ENCODE measurements at places on chromosomes 4 and X.

GRCh38 chr4:112901962-112902411, 147.5 kb upstream of the ANK2 start:
- DNase-seq = no peak

DNA sequence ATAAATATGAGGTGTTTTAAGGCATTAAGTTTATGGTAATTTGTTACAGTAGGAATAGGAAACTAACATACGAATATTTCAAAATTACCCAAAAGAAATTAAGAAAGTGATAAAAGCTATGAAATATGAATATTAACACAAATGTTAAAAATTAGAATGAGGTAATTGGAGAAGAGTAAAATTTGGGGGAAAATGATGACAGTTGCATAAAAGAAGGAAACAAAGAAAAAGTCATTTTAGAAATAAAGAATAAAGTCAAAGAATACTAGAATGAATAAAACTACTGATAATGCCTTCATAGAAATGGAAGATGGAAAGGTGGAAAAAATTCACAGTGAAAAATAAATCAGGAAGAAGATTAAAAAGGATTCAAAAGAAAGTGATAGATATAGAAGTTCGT, 522.9 kb upstream of the NR3C2 start:
- DNase-seq = no peak

GRCh38 chr4:40350627-40351227, 15.6 kb downstream of the CHRNA9 start:
- no peak for DNase-seq

DNA sequence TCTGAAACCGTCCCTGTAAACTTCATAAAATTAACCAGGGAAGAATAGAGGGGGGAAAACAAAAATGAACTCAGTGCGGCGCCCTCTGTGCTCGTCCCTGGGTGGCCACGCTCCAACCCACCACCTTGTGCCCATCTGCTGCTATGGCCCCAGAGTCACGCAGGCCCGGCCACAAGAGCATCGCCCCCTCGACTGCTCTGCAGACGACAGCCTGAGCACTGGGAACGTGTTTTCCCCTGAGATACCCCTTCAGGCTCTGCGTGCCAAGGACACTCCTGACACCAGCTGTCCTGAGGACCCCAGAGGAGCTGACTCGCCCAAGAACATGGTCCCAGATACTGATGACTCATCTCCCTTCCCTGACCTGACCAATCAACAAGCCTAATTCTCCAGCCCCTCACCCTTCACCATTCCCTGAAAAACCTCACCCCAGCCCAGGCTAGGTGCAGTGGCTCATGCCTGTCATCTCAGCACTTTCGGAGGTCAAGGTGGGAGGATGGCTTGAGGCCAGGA, 64.1 kb upstream of the GPR78 start:
- DNase-seq = no peak

- DNase-seq = no peak
Measured at GRCh38 chr4:47525154-47525819, 40.2 kb downstream of the ATP10D start.

DNA sequence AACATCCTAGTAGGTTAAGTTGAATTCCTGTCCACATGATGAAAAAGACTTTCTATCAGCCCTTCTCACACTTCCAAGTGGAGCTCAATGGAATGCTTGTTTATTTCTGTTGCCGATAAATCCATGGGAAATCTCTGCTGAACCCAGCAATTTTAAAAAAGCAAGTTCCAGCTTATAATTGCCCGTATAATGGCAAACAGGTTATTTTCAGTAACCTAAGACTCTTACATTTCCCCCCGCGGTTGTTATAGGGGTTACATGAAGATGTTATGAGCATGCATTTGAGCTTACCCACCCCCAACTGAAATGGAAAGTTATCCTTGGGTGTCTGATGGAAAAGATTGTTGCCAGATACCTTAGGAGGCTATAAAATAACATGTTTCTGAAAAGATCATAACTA, 136.2 kb downstream of the PALLD start:
- DNase-seq = no peak
